Mucosa of gallbladder (tissue), 1 donor: ENCODE measurements at places on chromosomes 4 and X. TPM values are rescaled to one million over a fixed set of nuclear protein-coding genes. Genes with fewer than 3 reads are reported as not detected.
A peak's percentile ranks its signal among the peaks of the same experiment; 100 is the strongest.

GRCh38 chrX:71017396-71017939 lies 50.7 kb downstream of the SNX12 start:
- no peak for DNase-seq

DNA sequence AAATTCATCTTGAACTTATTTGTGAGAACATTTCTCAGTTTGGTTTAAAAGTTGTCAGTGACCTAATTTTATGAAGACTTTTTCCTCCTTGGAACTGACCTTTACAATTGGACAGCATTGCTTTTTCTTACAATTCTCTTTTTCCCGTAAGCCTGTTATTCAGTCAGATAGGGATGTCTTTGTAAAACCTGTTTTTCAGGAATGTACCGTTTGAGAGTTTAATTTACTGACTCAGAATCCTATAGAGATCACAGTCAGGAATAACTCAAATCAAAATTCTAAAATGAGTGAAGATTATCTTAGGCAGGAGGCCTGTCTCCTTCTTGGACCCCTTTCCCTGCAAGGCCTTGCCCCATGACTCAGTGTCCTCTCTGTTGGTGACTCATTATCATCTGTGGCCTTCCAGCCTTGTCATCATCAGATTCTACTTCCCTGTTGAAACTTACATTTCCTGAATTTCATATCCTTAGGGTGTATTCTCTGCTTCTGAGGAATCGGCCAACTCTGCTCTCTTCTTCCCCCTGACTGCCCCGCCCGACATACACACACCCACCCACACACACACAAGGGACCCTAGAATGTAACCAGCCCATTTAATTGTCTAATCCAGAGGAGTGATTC lies 99.8 kb downstream of the ARHGAP10 start:
- DNase-seq, result peak; percentile 42

- DNase-seq, result no peak
These were observed 97.5 kb upstream of the CXXC4 start for GRCh38 chr4:104592183-104592582.

GRCh38 chr4:20444599-20445337 lies 193.1 kb downstream of the SLIT2 start:
- DNase-seq, result no peak

DNA sequence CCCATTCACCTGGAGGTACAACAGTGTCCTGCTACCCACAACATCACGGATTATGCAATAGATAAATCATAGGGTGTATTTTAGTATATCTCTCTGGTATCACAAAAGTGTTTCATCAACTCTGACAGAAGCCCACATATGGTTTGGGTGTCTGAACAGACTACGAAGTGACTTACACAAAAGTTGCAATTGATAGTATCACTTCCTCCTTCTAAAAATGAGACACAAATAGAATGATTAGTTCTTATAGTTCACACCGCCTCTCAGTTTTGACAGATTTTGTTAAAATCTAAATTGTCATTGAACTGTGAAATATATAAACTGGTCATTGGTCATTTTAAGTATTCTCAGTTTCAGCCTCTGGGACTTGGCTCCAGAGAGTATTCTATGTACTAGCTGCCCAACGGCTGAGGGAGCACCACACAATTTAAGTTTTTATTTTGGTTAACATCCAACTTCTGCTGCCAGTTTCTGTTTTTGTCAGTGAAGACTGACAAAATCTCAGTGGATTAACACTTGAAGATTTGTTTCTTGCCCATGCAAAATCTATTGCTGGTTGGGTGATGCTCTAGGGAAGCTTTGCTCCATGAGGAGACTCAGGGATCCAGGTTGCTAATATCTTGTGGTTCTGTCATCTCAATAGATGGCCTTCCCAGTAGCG lies 113.8 kb upstream of the PUDP start:
- no peak for DNase-seq

GRCh38 chr4:165517216-165517615 lies 138.4 kb downstream of the CPE start:
- no peak for DNase-seq

- no peak for DNase-seq
These were observed 665.6 kb upstream of the CPEB2 start for GRCh38 chr4:14336656-14337055.

GRCh38 chrX:39261446-39262147 lies 460.3 kb downstream of the MID1IP1 start:
- no peak for DNase-seq

DNA sequence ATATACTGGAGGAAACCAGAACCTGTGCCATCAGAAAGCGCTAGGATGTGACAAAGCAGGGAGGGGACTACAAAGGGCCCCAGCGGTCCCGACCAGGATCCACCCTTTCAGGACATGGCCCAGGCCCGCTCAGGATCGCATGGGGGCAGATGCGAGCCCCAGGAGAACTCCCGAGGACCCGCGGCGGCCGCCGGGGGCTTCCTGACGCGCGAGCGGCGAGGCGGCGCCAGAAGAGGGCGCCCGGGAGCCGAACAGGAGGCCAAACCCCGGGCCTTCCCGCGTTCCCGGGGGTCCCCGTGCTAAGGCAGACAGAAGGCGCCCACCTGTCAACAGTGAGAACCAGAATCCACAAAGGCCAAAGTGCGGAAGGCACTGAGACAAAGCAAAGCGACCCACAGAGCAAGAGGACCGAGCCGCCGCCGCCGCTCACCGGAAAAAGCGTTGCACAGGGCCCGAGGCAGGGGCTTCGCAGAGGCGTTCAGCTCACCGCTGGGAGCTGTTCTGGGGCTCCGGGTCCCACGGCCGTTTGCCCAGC lies 7.3 kb upstream of the OPN1LW start:
- peak; percentile 47 for DNase-seq

- no peak for DNase-seq
These were observed 217.0 kb downstream of the GC start for GRCh38 chr4:71566856-71567255.

The UBL4A gene
- 38.2 TPM for total RNA-seq

The TECRL gene
- total RNA-seq, result not detected

The P2RY8 gene
- total RNA-seq, result 2.3 TPM

The HPGD gene
- total RNA-seq, result 37.2 TPM

The NUP62CL gene
- 3.2 TPM for total RNA-seq
